ENCODE measurements at places on chromosomes 6 and 20.
A peak's percentile ranks its signal among the peaks of the same experiment; 100 is the strongest.

- DNase-seq, result peak; percentile 39
Measured at GRCh38 chr6:37691904-37692806, 5.5 kb downstream of the MDGA1 start.

DNA sequence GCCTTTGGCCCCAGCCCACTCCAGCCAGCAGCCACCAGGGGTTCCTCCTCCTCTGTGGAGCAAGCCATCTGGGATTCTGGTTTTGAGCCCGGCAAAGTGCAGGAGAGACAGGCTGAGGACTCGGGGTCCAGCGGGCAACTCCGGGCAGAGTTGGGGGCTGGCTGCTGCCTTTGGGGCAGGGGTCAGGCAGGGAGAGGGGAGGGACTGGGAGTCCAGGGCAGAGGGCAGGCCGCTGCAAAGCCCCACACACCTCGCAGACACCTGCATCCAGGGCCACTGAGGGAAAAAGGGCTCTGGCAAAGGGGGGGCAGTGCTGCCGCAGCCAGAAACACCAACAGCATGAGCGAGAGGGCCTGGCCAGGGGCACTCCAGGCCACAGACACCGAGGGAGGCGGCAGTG is 8.8 kb downstream of the BIRC7 start:
- DNase-seq, result no peak

DNA sequence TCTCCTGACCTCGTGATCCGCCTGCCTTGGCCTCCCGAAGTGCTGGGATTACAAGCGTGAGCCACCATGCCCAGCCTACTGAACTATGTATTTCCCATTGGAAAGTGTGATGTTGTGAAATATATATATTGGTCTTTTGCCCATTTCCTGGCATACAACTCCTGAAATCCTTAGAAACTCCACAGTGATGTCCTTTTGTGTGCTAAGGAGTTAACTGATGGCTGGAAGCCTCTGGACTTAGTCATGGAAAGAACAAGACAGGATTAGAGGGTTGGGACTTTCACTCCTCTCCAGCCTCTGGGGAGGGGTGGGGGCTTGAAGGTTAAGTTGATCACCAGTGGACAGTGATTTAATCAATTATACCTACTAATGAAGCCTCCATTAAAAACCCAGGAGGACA is 7.1 kb downstream of the PANK2 start:
- DNase-seq, result no peak

DNA sequence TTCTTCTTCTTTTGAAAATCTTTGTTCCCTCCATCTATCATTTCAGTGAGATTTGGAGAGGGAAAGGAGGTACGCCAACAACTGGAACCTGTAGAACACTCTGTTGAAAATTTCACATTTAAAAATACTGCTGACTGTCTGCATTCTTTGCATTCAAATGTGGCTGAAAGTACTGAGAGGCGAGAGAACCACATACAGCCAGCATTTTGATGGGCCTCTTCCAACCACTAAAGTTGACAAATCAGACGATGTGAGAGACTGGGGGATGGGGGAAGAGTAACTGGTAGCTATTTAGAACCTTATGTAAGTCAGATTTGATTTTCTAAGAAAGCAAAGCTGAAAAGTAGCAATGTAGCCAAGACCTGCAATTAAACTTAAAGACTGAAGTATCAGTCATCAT is 77.5 kb downstream of the FKBP5 start:
- no peak for DNase-seq

GRCh38 chr6:140073456-140073855 is 699.0 kb upstream of the CITED2 start:
- no peak for DNase-seq

DNA sequence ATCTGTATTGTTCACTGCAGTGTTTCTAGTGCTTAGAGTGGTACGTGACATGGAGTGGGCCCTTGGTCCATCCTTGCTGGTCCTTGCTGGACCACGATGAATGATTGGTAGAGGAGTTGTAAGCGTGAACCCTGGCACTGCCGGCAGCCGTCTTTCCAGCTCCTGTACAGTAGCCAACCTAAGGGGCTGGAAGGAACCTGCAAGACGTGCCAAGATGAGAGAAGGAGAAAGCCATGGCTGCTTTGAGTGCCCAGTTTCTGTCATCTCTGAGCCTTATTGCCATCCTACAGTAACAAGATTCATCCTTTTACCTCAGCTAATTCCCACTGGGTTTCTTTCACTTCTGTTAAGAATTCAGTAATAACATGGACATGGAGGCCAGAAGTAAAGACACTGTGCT is 5.9 kb downstream of the DHX35 start:
- DNase-seq, result no peak

DNA sequence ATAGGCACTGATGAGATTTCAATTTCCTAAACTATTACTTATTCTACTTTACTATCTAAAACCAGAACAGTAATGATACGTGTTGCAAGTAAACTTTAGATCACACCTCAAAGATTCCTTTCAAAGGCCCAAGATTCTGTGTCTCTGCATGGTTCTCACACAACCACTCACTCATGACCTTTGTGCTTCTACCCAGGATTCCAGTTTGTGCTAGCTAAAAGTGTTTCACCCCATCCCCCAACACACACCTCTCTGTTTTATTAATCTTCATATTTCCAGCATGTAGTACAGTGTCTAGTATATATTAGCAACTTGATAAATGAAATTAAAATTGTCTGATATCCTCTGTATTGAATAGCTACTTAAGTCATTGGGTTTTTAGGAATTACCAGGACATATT is 8.8 kb upstream of the SH3BGRL2 start:
- no peak for DNase-seq

DNA sequence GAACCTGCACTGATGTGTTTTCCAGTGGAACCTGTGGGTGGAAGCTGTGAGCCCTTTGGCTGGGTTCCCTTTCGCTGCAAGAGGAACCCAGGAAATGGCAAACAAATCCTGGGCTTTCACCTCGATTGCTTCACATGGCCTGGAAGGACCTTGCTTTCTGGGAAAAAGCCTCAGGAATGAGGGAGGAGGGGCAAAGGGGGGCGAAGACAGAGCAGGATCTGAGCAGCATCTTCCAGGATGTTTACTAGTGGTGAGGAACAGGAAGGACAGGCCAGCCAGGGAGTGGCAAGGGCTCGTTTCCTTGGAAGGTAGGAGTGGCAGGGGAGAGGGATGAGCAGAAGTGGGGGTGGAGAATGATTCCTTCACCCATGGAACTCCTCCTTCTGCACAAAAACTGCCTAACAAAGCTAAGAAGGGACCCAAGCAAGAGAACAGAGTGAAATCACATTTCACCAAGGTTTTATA is 5.9 kb downstream of the SLC2A10 start:
- DNase-seq, result no peak

- no peak for DNase-seq
Measured at GRCh38 chr6:119205911-119206618, 127.6 kb upstream of the FAM184A start.

DNA sequence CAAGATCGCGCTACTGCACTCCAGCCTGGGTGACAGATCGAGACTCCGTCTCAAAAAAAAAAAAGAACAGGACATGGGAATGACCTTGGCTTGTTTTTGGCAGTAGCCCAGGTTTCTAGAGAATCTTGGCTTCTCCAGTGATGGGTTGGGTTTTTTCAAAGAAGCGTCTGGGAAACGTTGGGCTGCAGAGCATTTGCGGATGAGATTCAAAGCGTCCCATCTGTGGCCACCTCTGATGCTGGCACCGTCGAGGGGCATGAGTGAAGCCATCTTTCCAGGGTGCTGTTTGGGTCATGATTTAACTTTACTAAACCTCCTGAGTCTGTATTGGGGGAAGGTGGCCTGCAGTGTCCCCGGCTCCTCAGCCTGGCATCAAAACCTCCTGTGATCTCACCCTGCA is 43.2 kb upstream of the SRF start:
- no peak for DNase-seq

DNA sequence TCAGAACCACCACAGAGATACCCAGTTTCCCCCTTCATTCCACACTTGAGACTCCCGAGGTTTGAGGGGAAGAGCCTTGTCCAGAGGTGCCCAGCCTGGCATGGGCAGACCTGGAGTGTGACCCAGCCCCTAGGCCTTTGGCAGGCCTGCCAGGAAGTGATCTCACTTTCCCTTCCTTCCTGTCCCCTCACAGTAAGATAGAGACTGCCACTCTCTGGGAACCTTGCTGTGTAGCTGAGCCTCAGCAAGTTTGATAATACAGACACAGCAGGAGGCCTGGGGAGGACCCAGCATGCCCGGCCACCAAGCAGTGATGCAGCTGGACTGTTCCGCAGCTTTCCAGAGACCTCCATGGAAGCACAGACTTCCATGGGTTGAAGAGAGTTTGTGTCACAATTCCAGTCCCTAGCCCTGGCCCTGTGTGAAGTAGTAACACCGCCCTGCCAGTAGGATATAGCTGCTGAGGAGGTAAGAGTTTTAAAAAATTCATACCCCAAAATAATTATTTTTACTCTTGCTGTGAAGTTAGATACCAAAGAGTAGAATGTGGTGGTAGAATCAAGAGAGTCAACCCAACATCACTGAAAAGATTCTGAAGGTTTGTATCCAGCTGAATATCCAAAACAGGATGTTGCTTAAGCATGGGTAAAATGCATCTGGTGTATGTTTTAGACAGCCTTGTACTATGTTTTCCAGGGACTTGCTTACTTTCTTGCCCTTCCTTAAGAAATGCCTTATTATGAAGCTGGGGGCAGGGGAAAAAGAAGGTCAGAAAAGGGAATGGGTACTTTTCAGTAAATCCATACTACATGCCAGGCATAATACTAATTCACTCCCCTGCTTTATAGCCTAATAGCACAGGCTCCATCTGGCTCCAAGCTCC is 16.3 kb downstream of the PKIG start:
- DNase-seq, result no peak

DNA sequence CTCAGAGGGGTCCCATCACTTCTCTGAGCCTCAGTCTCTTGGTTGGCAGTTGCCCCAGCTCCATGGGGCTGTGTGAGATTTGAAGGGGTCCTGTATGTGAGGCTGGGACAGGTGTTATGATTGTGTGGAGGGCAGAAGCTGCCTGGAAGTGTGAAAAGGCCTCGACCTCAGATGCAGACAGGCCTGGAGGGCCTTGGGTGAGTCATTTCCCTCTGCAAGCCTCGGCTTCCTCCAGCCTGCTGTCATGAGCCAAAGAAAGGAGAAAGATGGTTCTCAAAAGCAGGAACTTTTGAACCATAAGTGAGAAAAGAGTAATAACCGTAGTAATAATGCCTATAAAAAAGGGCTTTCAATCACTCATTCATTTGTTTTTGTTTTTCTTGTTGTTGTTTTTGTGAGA is 37.5 kb downstream of the SNAI1 start:
- no peak for DNase-seq

All from T-helper 22 cell (primary cell).